GM12878 (cell line): ENCODE measurements at places on chromosomes 1 and 21. TPM values are rescaled to one million over a fixed set of nuclear protein-coding genes. Genes with fewer than 3 reads are reported as not detected.

DNA sequence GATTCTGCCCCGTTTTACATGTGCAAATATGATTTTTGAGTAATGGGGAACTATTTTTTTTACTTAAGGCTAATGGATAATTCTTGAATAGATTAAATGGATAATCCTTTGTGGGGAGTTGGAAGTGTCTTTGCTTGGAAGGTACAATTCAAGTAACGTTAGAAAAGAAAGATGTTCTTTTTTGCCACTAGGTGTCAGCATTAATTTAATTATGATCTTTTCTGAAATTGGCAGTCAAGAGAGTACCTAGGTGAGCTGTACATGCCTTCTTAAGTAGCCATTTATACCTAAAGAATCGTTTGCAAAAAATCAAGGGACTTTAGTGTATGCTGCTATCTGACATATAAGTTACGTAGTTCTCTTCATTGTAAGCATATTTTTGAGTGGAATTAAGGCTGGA lies 2.2 kb downstream of the FBXO28 start:
- no peaks in the 10 kb centered on the region for H3K27me3 ChIP-seq
- H3K27ac ChIP-seq: no peak overlapping the region
- 0 out of 2 replicates have a peak, but pooled peaks cover 2% of the 10 kb centered on the region for H3K4me1 ChIP-seq

DNA sequence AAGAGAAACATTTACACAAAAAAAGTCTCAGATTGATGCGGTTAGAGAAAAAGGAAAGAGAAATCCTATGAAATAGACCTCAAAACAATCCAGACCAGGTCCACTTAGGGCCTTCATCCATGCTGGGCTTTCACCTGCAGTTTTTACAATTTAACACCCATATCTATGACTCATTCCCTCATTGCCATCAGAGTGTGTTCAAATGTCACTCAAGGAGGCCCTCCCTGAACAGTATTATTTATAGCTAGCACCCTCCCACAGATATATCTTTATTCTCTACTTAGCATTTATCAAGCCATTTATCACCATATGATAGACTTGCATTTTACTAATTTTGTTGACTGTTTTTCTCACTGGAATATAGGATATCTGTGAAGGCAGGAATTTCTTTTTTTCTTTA lies 824 bp upstream of the KRTAP21-3 start:
- H3K27me3 ChIP-seq: no peaks in the 10 kb centered on the region
- H3K36me3 ChIP-seq: no peaks in the 10 kb centered on the region
- no peaks in the 10 kb centered on the region for H3K4me1 ChIP-seq

IFI44L gene
- 187 and 193 TPM in 2 replicates for total RNA-seq

GRCh38 chr1:42165511-42166210 lies 1.1 kb upstream of the GUCA2A start:
- no peak overlapping the region for H3K4me3 ChIP-seq
- H3K27me3 ChIP-seq: no peaks in the 10 kb centered on the region
- no peak for DNase-seq
- no peak overlapping the region for H3K27ac ChIP-seq

CCDC190 gene
- total RNA-seq: not detected in 2 replicates

DNA sequence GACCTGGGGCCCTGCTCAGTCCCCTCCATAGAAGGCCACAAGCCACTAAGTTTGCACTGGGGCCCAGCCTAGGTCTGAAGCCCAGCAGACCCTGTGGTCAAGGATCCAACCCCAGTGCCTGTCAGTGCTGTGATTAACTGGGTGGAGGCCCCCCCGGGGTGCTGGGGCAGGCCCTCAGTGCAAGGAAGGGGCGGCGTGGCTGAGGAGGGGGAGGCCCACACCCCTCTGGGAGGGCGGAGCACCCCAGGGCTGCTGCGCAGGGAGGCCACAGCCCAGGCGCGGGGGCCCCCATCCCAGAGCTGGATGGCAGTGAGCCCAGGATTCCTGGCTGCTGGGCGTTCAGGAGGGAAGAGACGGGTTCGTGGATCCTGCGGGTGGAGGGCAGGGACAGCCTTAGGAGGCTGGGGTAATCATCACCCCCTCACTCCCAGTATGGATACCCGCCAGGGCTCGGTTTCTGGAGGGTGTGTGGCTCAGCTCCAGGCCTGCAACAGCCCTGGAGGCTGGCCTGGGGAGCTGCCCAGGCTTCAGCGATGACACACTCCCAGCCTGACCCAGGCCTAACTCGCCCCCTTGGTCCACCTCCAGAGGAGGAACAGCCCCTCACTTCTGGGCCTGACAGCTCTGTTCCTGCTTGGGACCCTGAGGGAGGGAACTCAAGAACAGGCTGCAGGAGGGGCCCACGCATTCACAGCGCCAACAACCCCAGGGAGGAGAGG lies 890 bp downstream of the GJC2 start:
- H3K4me1 ChIP-seq: no peaks in the 10 kb centered on the region
- H3K36me3 ChIP-seq: peaks cover 13% of the 10 kb centered on the region
- no peak overlapping the region for H3K4me3 ChIP-seq
- no peak for DNase-seq
- no peak overlapping the region for H3K27ac ChIP-seq
